ENCODE measurements at places on chromosomes 3 and 15.

GRCh38 chr3:24343084-24343783 is 151.4 kb downstream of the THRB start:
- DNase-seq, result no peak

DNA sequence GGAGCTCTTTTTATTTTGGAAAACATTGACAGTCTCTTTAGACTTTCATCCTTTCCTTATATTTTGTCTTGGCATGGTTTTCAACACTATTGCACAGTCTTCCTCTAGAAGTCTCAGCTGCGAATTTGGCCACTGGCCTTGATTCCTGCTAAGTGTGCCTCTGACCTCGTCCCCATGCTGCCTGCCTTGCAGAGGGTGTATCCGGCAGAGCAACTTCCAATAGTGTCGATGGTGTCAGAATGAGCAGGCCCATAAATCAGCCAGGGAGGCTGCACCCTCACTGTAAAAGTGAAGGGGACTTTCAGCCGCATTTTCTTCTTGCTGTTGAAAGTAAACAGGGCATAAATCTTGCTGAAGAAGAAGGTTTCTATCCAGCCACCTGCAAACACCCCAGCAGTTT is 336.7 kb upstream of the TRIM42 start:
- DNase-seq, result no peak

- no peak for DNase-seq
Observed at GRCh38 chr15:40550341-40551037, 14.4 kb downstream of the CCDC32 start.

GRCh38 chr15:63340353-63340752 is 41.3 kb downstream of the CA12 start:
- DNase-seq, result no peak

DNA sequence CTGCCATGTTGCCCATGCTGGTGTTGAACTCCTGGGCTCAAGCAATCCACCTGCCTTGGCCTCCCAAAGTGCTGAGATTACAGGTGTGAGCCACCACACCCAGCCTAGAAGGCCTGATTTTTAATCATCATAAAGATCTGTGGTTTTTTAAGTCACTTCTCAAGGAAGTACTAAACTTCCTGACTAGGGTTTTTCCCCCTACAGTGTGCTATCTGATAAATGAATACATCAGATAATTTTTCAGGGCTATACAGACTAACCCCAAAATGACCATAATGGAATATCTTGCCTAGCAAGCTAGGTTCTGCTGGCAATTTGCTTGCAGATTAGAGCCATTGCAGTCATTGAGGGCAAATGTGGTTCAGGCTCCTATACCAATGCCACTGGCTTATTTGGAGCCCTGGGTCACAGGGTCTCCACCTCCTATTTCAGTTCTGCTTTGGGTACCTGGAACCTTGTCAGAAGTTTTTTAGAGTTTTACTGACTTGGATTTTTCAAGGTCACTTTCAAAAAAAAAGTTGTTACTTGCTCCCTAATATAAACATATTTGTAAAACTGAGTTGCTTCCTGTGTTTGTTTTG is 80.8 kb downstream of the SLC49A4 start:
- DNase-seq, result no peak

GRCh38 chr3:155504682-155505081 is 211.2 kb upstream of the STRIT1 start:
- no peak for DNase-seq

DNA sequence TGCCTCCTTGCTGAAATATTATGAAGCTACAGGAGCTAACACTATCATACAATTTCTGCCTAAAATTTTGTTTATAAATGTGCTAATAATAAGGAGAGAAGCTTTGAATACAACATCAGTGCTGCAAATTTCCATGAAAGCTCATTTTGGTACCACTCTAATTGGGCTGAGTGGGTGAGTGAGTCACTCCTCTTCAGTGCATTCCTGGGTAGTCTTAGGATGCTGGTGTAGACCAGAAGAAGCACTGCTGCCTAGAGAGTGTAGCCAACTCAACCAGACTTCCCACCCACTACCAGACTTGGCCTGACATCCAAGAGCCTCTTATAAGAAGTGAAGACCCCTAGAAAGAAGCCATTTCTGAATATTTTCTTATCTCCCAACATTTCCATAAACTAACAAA is 32.5 kb upstream of the CCDC54 start:
- DNase-seq, result no peak

- DNase-seq, result no peak
Observed at GRCh38 chr3:188287762-188288505, 134.0 kb downstream of the LPP start.

- no peak for DNase-seq
Observed at GRCh38 chr3:155780291-155780690, 25.8 kb downstream of the C3orf33 start.

- DNase-seq, result no peak
Observed at GRCh38 chr3:72274493-72275330, 489.8 kb upstream of the PROK2 start.

GRCh38 chr15:24039683-24040082 is 352.6 kb upstream of the NDN start:
- DNase-seq, result no peak

GRCh38 chr3:100545371-100545770 is 53.0 kb downstream of the TMEM45A start:
- DNase-seq, result no peak

DNA sequence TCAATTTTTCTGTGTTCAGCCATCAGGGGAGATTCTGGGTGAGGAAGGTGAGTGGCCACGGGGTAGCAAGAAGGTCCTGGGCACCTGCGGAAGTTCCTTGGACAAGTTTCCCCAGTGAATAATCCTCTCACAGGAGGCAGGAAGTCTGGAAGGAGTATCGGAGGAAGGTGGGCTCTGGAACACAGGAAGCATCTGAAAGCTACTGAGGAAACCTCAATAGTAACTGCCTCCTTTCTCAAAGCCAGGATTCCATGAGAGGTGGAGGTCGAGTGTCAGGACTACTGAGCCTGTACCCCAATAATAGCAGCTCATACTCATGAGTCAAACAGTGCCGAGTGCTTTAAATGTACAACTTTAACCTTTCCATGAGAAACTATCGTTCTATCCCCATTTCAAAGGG is 110.9 kb downstream of the OXNAD1 start:
- no peak for DNase-seq

GRCh38 chr15:81506936-81507335 is 132.9 kb upstream of the TMC3 start:
- DNase-seq, result no peak

GRCh38 chr15:71329497-71330260 is 214.4 kb downstream of the THSD4 start:
- no peak for DNase-seq

DNA sequence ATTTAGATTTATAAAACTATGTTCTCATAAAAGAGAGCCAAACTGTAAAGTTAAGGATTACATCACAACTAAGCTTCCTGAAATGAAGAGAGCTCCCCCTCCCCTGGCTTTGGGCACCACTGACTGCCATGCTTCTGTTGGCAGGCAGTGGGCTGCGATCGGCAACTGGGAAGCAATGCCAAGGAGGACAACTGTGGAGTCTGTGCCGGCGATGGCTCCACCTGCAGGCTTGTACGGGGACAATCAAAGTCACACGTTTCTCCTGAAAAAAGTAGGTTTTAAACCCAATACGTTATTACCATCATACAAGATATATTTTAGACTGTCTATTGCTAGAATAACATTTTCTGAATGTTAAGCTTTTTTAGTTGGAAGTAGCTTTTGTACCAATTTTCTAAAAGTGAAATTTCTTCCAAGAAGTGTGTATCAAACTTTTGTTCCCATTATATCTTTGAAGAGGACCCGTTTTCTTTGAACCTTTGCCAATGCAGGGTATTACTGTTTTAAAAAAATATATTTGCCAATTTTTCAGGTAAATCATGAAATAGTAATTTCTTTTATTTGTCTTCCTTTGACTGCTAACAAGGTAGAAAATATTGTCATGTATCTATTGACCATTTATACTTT is 184.1 kb downstream of the ADAMTSL3 start:
- DNase-seq, result no peak

DNA sequence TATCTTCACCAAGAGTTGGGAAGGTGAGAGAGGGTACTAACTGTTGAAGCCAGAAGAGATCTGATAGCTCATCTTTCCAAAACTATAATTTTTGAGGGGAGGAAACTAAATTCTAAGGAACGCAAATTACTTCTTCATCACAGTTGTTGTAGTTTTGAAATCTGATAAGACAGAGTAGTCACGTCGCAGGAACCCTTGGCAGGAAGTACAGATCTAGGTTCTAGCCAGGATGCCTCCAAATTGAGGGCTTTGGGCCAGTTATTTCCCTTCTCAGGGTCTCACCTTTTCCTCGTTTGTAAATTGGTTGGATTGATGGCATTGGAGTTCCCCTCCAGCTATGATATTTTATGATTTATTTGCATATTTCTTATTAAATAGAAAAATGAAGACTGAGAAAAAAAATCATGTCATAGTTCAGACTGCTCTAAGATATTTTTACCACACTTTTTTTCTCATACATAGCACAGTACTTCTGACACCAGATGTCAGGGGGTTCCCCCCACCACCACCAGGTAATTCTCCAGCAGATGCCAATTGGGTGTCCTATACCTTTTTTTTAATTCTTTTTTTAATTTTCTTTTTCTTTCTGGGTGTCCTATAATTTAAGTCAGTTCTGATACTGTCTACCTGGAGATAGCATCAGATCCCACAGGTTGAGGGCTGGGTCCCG is 32.3 kb upstream of the APH1B start:
- no peak for DNase-seq

- DNase-seq, result no peak
Observed at GRCh38 chr3:50913260-50913659, 238.5 kb downstream of the DOCK3 start.

DNA sequence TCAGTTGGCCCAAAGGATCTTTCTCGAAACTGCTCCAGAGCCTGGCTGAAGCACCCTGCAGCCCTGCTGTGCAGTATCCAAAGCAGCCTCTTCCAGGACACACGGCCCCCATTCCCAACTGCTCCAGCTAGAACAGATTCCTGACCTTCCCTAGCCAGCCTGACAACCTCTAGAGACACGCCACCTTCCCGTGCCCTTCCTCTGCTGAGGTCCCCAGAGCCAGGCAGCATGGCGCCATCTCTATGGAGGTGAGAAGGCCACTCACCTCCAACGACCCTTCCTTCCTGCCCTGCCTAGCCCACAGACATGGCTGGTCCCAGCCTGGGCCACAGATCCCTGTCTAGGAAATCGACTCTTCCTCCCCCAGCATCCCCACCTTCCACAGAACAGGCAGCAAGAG is 3.1 kb downstream of the KIF7 start:
- DNase-seq, result no peak

DNA sequence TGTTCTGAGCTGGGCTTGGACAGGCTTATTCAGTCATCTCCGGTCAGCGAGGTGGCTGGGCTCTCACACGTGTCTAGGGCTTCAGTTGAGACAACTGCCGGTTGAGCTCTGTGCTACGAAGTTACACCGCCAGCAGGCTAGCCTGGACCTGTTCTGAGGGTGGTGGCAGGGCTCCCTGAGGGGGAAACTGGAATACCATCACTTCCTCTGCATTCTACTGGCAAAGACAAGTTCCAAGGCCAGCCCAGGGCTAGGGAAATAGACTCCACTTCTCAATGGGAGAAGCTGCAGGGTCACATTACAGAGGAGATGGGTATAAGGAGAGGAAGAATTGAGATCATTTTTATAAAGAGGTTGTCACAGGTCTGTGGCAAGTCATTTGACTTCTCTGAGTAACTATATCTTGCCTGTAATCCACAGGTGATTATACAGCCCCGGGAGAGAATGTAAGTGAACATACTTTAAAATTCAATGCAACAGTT is 106.8 kb upstream of the IL12A start:
- DNase-seq, result no peak

DNA sequence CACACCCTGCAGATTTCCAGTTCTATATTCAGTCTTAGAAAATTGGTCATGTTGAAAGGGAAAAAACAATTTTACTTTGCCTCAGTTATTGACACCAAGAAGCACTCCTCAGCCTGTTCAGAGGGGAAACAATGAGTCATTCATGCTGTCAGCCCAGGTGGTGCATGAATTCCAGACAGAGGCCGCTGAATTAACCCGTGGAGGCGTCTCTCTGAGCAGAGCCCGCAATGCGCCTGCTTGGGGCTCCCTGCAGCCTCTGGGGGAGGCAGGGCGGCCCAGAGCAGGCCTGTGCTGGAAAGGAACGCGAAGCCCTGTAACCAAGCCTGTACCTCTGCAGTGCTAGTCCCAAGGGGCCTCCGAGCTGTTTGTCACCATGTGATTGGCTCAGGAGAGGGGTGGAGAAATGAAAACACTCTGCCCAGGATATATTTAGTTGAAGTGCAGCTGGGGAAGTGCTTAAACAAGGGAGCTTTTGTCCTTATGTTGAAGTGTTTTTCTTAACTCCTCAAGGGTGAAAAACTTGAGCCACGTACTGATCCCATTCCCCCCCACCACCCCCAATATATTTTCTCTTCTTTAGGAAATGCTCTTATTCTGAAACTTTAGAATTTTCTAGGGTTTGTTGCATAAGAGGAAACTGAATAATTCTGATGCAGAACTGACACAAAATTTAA is 68.3 kb upstream of the CHD2 start:
- DNase-seq, result peak; percentile 74

DNA sequence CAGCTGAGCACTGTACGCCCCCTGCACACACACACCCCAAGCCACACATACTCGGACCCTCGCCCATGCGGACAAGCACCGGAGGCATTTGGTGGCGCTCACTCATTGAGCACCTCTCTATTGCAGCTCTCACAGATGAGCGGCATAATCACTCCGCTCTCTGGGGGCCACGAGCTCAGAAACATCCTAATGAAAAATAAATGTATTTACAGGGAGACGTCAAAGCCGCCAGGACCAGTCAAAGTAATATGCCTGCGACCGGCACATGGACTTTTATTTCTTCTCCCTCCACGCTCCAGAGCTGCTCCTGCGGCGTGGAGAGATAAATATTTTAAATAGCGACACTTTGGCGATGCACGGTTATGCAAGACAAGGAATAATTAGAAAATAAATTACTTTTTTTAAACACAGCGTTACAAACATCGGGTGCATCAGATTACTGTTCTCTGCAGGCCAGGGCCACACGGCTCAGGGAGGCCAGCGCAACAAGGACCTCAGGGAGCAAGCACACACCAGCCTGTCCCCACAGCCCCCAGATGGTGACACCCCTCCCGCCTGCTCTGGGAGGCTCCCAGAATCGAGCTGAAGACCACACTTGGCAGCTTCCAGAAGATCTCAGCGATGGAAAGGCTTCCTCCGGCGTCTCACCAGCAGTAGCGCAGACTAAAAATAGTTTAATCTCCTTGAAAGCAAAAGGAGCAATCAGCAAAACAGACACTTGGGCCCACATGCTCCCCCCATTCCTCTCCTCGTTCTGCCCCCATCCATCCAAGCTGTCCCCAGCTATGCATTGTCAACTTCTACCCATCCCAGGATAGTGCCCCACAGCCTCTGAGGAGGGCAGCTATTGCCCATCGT is 48.0 kb downstream of the CACNA2D2 start:
- DNase-seq, result no peak

Measured in activated naive CD8-positive, alpha-beta T cell treated with anti-CD3 and anti-CD28 coated beads, Interleukin-2, amount 50 U/mL, for 16 hours (primary cell).